ENCODE measurements at places on chromosomes 3 and 15.

DNA sequence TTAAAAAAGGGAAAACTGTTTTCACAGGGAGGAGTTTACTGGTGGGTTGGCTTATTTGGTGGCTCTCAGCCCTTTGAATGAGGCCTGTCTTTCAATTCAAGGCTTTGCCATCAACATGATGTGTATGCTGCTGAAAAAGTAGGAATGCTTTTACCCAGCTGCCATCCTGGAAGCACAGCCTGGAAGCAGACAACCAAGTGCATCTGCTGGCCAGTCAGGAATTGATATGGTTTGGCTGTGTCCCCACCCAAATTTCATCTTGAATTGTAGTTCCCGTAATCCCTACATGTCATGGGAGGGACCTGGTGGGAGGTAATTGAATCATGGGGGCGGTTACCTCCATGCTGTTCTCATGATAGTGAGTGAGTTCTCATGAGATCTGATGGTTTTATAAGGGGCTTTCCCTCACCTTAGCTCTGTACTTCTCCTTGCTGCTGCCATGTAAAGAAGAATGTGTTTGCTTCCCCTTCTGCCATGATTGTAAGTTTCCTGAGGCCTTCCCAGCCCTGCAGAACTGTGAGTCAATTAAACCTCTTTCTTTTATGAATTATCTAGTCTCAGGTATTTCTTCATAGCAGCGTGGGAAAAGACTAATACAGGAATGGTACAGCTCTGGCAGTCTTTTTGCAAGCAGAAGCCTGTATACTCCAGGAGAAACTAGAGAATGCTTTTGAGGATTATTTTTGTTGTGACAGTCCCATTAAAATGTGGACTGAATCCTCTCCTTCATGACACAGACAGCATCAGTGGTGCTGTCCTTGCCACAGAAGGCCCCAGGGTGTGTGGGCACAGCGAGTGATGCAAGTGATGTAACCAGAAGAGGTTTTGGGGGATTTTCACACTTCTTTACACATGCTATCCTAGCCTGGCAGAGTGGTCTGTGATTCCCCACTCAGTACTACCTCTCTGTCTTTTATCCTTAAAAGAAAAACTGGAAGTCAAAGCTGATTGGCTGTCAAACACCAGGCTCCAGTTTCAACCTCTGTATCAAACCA, 20.0 kb downstream of the PLCL2 start:
- DNase-seq = no peak

- no peak for DNase-seq
These were observed 23.5 kb upstream of the SLC4A7 start for GRCh38 chr3:27507515-27508266.

GRCh38 chr3:197367081-197367780, 68.8 kb upstream of the DLG1 start:
- DNase-seq = no peak

GRCh38 chr15:76335307-76336253, 993 bp upstream of the ISL2 start:
- DNase-seq = no peak

DNA sequence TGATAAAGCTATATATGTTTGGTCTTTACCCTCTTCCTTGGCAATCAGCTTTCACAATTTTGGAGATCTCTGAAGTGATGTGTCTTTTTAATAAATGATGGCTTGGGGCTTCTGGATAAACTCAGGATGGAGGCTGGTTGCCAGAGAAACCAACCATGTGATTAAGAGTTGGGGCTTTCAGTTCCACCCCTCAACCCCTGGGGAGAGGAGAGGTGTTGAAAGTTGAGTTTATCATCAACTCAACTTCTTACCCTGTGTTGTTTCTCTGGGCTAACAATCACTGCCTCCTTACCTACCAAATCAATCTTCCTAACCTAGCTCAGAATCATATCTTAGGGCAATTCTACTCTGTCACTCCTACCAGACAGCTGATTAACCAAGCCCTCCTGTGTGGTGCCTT, 735.8 kb downstream of the ZPLD1 start:
- DNase-seq = no peak

DNA sequence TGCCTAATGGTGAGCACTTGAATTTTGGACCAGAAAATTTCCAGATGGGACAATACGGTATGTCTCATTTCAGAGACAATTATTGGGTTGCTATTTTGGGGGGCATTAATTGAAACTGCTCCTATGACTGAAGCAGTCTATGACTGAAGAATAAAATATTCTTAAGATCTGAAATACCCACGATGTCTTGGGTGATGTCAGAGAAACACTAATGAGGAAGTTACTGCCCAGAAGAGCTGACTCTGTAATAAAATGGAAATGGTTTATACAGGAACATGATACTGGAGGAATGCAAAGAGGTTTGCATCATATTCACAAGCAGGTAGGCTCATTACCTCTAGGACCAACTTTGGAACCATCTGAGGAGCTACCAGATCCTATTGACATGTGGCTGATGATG, 68.7 kb downstream of the IL12A start:
- no peak for DNase-seq

GRCh38 chr3:52123106-52123725, 31.0 kb downstream of the POC1A start:
- DNase-seq = peak; percentile 3

All from NCI-H748 treated with DMSO at 0.1 percent for 48 hours (cell line).